Stimulated activated CD8-positive, alpha-beta memory T cell treated with anti-CD3 and anti-CD28 coated beads, Interleukin-12 subunit alpha, Interleukin-12 subunit beta, amount 100 ng/mL, for 1 hour (primary cell): ENCODE measurements at places on chromosomes 11 and 22.

- DNase-seq = no peak
Measured at GRCh38 chr11:83272627-83273026, 13.5 kb downstream of the CCDC90B start.

DNA sequence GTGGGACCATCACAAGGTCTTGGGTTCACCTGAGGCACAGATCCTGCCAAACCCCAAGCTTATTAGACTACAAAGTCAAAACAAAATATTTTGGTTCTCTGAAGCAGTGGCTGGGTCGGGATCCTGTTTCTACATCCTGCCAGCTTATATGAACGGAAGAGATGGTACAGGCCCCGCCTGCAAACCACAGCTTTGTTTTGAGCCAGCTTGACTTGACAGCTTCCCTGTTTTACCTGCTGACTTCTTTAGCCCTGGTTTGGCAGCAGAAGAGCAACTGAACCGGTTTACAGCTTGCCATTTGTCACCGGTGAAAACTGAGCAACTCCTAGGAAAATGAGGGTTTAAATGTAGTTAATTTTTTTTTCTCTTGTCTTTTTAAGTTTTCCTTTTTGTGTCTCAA is 11.4 kb downstream of the PACS1 start:
- DNase-seq = peak; percentile 54

- no peak for DNase-seq
Measured at GRCh38 chr11:16335236-16335962, 20.9 kb downstream of the SOX6 start.

DNA sequence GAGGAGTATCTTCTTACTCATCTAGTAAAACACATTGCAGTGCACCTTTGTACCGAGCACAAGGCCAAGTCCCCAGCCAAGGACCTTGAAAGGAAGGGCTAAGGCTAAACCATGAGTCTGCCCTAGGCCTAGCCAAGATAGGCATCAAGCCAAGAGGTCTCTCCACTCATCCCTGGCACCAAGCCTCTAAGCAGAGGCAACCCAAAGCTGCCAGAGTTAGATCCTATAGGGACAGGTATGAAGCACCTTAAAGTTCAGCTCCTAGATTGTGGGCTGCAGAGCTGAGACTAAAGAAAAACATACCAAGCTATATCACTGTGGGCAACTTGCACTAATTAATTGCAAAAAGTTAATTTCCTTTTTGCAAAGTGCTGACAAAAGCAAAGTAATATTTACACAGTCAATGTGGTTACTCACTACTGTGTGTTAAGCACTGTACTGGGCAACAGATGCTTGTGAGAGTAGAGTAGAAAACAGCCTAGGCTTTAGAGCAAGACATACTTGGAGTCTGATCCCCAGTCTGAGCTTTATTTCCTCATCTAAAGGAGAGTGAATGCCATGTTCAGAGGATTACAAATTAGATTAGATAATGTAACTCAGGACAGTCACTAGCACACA is 7.2 kb downstream of the COA4 start:
- no peak for DNase-seq

DNA sequence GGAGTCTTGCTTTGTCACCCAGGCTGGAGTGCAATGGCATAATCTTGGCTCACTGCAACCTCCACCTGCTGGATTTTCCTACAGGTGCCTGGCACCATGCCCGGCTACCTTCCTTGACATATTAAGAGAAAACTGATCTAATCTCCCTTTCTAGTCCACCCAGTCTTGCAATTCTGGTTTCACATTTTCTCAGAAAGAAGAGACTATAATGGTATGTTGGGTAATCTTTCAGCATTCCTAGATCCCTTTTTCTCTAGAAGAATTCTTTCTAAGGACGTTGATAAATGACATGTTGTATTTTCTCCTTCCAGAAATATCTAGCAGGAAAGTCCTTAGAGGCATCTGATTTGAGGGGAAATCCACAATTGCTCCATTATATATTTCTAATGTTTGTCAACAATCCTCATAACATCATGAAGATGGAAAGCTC is 10.4 kb upstream of the HSPA8 start:
- DNase-seq = no peak

DNA sequence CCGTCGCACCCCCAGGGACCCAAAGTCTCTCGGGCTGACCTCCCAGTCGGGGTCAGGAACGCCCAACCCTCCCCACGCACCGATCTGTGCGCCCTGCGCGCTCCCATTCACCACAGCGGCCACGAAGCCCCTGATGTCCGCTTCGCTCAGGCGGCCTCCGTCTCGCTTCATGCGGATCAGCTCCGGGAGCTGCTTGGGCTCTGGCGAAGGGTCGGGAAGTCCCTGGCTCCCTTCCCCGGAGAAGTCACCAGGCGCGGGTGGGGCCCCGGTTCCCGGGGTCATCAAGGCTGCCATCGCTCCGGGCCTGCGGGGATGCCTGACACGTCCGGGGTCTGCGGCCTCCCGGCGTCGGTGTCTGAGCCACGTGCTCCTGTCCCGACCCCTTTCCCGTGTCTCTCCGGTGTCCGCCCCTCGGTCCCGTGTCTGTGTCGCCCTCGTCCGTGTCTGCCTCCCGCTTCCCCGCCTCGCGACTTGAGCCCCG is 356 bp downstream of the TYMP start:
- DNase-seq = no peak

DNA sequence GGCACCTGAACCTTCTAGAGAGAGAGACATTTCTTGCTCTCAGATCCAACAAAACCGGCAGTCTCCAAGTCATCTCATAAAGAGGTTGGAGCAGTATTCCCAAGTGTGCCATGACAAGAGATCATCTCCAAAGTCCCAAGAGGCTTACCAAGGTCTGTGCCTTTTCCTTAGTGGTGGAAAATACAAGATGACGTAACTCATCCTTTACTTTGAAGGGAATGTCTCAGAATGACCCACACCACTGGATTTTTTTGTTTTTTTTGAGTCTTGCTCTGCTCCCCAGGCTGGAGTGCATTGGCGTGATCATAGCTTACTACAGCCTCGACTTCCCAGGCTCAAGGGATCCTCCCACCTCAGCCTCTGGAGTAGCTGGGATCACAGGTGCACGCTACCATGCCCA is 71.0 kb upstream of the SLC22A12 start:
- no peak for DNase-seq

DNA sequence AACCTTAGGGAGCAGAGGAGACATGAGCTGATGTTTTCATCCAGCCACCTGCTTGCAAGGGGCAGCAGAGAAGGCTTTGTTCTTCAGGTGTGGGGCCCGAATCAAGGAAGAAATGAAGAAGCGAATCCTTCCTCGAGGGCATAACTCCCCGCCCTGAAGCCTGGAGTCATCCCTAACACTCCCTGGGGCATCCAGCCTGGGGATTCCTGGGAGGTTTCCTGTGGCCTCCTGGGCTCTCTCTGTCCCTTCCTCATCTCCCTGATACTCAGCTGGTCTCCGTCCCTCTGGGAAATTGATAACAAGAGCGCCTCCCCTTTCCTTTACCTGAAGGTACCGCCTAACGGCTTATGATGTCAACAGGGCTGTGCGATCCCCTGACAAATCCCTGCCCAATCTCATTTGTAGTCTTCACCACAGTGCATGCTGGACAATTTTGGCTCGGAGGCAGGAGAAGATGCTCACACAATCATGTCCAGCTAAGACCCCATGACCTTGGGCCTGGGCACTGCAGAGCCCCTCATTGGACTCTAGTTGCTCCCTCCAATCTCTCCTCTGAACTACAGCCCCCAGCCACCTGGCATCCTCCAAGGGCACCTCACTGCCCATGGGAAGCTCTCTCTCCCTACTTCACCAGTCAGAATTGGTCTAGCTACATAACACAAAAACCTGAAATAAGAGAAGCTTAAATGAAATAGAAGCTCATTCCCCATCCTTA is 80.6 kb upstream of the RTL6 start:
- DNase-seq = no peak

GRCh38 chr11:74949753-74950137 is 679 bp downstream of the SPCS2 start:
- DNase-seq = no peak

DNA sequence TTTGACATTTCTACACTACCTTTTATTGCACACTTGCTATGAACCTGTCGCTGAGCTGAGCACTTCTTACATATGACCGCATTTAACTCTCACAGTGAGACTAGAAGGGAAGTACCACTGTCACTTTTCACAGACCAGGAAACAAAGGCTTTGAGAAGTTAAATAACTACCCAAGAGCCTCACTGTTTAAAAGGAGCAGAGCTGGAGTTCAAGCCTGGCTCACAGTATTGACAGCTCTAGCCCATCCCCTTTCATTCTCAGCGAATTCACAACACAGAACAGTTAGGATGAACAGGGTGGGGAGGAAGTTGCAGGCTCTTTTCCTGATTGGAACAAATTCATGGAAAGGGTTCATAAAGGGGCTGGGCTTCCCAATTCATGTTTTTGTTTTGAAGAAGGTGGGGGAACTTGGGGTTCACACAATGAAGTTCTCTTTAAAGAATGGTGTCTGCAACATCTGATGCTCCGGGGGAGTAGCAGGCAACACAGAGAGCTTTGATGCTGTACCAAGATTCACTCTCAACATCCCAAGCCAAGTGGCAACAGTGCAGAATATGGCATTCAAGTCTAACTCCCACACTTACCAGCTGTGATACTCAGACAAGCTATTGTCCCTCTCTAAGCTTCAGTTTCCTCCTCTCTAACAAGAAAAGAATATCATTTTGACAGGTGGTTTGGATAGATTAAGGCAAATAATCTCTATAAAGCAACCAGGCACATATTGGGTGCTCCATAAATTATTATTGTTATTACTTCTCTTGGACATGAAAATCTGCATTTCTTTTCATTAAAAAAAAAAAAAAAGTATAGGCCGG is 17.2 kb downstream of the SCGB1A1 start:
- no peak for DNase-seq

DNA sequence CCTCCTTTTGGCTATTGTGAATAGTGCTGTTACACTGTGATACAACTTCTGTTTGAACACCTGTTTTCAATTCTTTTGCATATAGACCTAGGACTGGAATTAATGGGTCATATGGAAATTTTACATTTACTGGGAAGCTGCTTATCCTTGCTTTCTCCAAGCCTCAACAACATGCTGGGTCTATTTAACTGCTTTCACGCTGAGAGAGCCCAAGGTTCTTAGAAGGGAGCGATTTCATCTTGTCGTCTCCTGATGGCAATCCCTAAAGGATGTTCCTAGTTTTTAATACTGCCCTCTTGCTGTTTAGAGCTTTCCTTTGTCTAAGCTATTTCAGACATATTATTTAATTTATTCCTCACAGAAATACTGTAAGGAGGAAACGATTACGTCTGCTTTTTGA is 15.5 kb downstream of the IRAG1 start:
- no peak for DNase-seq

GRCh38 chr22:26435327-26436093 is 6.5 kb downstream of the ASPHD2 start:
- DNase-seq = no peak

DNA sequence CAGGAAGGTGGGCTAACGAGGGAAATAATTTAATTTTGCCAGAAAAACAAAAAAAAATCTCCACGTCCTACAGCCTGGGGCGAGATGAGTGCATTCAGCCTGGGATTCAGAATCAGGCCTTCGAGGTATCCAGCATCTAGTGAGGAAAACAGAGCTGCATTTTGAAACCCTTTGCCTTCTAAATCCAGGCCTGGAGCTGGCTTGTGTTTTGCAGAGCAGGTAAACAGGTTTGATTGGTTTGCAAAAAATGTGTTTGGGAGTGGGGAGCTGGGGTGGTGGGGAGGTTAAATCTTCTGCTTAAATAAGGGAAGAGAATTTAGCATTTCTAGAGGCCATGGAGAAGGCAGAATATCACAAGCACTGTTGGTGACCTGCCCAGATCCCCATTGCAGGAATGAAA is 29.7 kb upstream of the RASD2 start:
- no peak for DNase-seq

DNA sequence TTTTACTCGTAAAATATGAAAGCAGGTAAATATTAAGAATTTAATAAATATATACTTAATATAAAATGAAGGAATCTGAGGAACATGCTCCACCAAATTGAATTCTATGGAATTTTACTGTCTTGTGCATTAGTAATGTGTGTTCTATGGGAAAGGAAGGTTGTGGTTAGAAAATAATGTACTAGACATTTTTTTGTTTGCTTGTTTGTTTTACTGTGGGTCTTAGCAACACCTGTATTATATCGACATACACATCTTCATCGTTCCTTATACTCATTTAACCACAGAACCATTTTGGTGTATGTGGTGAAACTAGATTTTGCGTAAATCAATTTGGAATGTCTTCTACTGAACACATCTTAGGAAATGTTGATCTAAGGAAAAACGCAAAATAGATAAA is 114.1 kb upstream of the MTMR2 start:
- no peak for DNase-seq

DNA sequence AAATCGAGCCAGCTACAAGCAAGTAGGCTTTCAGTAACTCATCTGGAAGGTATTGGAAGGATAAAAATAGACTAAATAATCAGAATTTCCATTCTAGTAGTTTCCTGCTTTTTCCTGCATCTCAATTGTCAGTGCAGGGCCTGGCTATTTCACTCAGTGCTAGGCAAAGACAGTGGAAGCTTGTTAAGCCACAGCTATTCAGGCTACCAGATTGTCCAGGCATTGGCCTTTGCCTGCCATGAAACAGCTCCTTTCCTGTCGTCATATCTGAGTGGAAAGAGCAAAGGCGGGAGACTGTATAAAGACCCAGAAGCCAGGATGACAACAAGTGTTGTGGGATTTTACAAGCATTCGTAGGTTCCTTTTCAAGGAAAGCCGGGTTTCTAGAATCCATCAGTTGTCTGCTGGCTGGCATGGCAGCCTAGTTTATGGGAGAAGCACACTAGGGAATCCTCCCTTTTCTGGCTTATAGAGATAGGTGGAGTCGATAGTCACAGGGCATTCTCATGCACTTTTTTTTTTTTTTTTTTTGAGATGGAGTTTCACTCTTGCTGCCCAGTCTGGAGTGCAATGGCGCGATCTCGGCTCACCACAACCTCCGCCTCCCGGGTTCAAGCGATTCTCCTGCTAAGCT is 2.0 kb upstream of the TNRC6B start:
- DNase-seq = no peak

DNA sequence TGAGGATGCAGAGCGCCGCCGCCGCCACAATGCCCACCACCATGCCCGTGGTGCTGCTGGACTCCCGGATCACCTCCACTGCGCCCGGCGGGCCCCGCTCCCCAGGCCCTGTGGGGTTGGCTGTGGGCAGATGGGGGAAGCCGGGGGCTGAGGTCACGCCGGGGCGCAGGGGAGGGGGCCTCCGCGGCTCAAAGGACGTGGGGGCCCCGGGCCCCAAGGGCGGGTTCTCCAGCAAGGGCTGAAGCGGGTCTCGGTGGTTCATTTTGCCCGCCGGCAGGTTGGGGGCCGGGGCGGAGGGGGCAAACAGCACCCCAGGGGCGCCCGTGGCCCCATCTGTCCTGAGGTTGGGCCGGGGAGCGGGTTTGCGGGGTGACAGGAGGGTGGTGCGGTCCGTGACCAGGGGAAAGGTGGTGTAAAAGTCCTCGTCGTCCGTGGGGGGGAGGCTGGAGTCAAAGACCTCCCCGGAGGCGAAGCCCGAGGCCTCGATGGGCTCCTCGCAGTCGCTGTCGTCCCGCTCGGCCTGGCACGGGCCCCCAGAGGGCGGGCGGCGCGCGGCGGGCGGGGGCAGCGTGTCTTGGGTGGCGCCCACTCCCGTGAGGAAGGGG is 16.5 kb downstream of the SLC22A12 start:
- DNase-seq = no peak

GRCh38 chr11:15493066-15493465 is 378.3 kb downstream of the INSC start:
- no peak for DNase-seq
